Stimulated activated CD4-positive, alpha-beta T cell treated with anti-CD3 and anti-CD28 coated beads, Interleukin-4, amount 100 ng/mL, for 48 hours (primary cell): ENCODE measurements at places on chromosomes 6 and 20.

DNA sequence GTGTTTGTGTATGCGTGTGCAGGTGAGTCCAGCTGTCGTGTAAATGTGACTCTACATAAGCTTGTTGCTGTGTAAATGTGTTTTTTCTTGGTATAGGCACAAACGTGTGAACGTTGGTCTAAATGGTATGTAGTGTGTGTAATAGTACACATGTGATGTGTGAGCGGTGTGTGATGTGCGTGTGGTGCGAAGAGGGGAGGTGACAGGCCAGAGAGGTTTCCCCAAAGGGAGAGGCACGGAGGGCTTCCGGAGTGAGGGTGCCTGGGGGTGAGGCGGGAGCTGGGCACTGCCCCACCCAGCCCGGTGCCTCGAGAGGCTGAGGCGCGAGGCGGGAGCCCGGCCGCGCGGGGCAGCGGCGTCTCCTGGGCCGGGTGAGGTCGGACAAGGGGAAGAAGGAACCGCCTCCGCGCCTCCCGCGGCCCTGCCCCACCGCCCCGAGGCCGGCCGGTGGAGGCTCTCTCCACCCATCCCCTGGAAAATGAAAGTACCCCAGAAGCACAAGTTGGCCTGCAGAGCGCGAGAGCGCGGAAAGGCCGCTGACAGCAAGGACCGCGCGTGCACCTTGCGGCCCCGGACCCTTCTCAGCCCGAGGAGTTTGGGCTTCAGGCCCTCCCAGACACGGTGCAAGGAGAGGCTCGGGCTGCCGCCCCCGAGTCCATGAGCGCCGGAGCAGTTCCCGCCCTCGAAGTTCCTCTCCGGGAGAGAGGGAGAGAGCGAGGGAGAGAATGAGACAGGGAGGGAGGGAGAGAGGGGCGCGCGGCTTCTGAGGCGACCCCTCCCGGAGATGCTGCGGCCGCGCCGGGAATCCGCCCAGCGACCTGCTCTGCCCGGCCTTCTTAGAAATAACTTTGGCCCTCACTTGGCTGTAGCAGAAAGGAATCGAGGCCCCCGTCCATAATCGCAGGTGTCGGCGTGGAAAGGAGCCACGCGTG is 43.2 kb upstream of the OSTM1 start:
- no peak for DNase-seq

DNA sequence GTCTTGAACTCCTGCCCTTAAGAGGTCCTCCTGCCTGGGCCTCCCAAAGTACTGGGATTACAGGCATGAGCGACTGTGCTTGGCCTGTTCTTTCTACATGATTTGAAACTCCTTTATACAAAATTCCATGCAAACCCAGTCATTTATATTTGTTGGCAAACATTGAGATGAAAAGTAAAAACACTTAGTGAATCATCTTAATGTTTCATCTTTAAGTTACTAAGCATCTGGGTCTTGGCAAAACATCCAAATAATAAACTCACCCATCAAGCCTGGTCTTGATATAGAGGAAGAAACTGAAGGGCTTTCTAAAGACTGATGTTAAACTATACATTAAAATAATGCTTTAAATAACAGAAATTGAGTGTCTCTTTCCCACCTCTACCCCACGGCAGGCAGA is 95.1 kb downstream of the FUT9 start:
- no peak for DNase-seq

DNA sequence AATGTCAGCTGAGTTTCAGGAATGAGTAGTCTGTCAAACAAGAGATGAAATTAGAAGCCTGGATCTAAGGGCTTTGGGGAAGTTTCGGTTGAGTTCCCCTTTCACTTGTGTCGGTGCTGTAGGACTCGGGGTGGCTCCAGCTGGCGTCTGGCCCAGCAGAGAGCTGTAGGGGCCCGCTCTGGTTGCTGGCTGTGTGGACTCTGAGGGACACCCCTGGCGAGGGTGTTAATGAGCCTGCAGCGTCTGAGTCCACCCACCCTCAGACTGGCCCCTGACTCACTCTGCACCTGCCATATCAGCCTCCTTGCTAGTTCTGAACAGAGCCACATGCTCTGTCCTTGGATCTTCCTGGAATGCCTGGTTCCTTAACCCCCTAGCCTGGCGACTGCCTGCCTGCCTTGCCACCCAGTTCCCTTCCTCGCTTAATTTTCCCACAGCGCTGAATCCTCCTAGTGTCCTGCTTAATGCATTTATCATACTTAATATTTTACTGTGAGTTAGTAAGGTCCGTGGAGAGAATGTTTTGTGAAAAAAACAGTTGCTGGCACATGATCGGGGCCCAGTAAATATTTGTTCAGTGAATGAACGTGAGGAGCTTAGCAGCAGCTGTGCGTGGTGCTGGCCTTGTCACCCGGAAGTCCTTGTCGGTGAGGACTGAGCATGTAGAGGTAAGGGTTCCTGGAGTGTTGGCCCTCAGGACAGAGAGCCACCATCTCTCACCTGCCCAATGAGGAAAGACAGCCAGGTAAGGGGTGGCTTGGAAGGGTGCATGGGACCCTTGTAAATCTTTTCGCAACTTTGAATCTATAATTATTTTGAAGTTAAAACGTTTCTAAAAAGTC is 1.6 kb downstream of the DNAJC5 start:
- peak; percentile 13 for DNase-seq

DNA sequence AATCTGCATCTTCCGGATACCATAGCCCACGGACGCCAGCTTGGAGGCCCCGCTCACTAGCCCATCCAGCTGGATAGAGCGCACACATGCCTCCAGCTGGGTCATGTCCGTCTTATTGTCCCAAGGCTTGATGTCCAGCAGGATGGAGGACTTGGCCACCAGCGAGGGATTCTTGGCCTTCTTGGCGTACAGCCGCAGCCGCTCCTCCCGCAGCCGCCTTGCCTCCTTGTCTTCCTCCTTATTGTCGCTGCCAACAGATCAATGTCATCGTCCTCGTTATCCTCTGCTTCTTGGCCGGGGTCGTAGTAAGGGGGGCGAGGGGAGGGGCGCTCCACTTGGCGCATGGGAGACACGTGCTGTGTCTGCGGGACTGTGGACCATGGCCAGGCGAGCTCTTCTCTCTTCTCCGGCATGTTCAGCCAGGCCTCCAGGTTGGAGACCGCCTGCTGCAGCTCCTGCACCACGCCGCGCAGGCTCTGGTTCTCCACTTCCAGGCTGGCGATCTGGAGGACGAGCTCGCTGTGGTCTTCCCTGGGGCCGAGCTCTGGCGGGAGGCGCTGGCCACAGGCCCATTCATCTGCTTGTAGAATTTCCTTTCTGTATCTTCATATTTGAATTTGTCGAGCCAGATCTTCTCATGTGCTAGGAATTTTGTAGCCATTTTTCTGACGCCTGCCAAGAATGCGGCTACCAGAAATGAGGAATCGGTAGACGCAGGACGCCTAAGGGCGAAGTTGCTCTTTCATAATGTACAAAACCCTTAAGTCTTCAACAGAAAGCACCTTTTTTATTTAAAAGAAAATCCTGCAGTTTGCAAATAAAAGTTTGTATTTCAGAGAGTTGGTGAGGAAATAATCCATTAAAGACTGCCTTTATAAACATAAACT is 60.1 kb upstream of the PTPRK start:
- no peak for DNase-seq

- no peak for DNase-seq
Measured at GRCh38 chr6:125050663-125051318, 88.6 kb downstream of the RNF217 start.

DNA sequence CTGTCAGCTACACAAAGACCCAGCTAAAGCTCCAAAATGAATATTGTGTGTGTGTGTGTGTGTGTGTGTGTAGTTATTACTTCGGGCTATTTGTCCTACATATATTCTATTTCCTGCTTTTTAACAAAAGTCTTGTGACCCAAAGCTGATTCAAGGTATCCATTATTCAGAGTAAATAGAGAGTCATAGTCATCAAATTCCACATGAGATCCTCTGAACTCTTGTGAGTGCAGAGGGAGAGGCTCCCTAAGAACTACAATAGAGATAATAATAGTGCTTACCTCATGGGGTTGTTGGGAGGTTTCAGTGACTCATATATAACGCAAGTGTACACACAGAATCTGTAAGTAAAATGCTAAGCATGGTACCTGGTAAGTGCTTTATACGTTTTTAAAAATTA is 95.6 kb upstream of the SHLD1 start:
- DNase-seq = no peak

GRCh38 chr6:30640481-30640880 is 6.5 kb upstream of the C6orf136 start:
- no peak for DNase-seq

DNA sequence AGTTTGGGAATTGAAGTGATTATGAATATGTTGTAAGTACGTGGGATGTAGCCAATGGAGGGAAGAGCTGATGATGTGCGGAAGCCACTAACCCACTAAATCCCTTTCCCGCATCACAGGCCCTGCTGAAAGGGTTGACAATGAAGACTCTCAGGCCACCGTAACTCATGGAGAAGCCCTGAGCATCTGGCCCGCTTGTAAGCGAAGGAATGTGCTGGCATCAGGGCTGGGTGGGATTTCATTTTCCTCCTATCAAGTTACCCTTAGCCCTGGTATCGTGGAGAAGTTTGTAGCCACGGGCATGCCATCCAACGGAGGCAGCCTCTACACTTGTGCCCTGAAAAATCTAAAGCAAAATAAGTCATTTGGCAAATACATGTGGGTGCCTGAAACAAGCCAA is 355.0 kb downstream of the CDH26 start:
- no peak for DNase-seq

GRCh38 chr6:85569323-85569722 is 24.3 kb downstream of the SNX14 start:
- DNase-seq = no peak

DNA sequence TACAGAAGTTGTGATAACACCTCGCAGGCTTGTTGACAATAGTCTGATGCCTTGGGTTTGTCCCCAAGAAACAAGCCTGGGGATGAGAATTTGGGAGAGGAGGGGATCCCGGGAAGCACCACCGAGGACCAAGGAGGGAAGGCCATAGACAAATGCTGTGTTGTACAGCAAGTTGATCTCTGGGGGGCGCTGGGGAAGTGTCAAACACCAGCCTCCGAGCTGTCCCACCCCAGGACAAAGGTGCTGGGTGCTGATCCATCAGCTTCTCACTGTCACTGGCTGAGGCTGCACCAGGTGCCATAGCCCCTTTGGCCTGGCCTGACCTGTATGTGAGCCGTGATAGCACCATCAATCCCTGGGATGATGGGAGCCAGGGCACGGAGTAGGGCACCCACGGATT is 64.0 kb downstream of the SYNDIG1 start:
- no peak for DNase-seq

DNA sequence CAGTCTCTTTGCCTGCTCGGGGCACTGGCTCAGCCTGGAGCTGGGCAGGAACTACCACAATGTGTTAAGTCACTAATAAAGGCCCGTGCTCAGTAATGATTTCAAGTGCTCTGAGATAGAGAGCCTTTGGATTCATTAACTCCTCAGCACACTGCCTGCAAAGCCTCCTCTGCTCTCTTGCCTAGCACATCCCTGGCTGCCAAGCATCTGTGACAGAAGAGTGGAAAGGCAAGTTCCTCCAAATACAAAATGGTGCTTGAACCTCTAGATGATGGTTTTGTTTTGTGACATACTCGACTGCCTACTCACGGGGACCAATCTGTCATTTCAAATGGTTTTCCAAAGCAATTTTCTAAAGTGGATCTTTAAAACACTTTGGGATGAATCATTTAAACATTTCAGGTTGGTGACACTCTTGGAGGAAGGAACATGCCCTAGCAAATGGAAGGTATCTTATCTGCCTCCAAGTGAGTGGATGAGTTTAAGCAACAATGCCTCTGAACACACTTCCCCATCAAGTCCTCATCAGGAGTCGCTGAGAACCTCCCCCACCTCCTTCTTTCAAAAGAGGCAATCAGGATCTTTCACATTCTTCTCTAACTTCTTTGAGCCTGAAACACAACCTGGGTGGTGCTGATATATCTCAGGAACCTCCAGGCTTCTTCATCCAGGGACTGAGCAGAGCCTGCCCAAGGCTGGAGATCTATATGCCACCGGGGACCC is 35.8 kb downstream of the METTL24 start:
- DNase-seq = no peak
